ENCODE measurements at places on chromosomes 2 and 18.
A peak's percentile ranks its signal among the peaks of the same experiment; 100 is the strongest.

DNA sequence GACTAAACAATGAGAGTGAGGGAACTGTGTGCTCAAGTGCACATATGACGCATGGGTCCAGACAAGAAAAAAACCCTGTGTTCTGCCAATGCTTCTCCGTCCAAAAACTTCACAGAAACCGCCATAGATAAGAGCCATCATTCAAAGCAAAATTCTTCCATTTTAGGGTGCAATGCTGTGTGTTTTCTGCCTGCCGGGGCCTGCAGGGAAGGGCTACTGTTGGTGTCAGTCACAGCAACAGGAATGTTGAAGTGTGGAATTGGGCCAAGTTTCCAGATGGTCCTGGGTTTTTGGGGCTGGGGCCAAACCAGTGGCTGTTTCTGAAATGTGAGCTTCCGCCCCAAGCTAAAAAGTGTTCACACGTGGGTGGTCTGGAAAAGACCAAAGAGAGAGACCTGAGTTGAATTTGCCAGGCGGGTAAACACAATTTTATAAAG lies 677 bp upstream of the MC2R start:
- no peak for DNase-seq

- no peak for DNase-seq
These were observed 237.3 kb downstream of the PID1 start for GRCh38 chr2:229033816-229034215.

GRCh38 chr2:85266146-85267041 lies 61.4 kb downstream of the TGOLN2 start:
- peak; percentile 18 for DNase-seq

DNA sequence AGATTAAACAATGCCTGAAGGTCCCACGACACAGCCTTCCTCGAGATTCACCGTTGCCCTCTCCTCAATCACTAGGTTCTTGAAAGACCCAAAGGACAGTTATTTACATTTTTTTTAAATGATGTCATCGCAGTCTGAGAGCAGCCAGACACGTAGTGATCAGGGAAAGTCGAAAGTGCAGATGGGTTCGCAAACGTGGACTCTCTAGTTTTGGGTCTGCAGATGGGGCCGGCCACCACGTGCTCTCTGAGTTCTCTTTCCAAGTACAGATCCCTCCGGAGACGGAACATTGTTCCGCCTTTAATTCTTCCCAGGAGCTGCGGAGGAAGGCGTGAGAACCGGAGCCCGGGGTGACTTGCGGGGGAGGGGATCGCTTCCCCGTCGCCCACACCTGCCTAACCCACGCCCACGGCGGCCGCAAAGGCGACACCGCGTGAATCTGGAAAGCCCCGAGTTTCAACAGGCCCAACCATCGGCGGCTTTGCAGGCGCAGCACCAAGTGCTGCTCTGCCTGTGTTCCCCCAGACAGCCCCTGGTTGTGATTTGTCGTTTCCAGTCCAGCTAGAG lies 54.3 kb downstream of the PKDCC start:
- peak; percentile 74 for DNase-seq

DNA sequence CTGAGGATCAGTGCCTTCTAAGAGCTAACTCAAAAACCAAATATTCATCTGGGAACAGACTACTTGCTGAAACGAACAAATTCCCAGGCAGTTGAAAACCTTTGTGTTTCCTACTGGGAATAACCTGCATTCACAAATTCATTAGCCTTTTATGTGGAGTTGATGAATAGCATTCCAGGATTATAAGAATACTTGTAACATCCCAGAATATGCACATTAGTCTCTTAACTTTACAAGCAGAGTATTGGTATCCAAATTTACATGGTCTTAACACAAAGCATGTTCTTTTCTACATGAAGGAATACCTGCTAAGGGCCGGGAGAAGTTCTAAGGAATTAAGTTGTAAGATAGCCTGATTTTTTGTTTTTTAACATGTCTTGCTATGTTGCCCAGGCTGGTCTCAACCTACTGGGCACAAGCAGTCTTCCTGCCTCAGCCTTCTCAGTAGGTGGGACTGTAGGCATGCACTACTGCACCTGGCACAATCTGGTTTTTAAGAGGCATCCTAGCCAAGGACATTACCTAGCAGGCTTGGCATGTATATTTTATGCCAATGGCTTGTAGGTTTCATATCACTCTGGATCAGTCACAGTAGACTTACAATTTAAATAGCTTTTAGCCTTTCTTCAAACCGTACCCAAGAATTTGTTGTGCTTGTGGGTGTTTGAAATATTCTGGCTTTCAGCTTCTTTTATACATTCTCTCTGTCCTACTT lies 50.7 kb downstream of the MGAT5 start:
- DNase-seq = no peak

DNA sequence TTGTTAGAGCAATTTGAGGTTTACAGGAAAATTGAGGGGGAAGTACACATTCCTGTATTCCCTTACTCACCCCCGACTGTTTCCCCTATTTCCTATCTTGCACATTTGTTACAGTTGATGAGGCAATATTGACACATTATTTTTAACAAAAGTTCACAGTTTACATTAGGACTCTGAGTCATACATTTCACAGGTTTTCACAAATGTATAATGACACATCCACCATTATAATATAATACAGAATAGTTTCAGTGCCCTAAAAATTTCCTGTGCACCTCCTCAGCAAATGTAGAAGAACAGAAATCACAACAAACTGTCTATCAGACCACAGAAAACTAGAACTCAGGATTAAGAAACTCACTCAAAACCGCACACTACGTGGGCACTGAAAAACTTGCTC lies 160.6 kb upstream of the RMP24 start:
- no peak for DNase-seq

DNA sequence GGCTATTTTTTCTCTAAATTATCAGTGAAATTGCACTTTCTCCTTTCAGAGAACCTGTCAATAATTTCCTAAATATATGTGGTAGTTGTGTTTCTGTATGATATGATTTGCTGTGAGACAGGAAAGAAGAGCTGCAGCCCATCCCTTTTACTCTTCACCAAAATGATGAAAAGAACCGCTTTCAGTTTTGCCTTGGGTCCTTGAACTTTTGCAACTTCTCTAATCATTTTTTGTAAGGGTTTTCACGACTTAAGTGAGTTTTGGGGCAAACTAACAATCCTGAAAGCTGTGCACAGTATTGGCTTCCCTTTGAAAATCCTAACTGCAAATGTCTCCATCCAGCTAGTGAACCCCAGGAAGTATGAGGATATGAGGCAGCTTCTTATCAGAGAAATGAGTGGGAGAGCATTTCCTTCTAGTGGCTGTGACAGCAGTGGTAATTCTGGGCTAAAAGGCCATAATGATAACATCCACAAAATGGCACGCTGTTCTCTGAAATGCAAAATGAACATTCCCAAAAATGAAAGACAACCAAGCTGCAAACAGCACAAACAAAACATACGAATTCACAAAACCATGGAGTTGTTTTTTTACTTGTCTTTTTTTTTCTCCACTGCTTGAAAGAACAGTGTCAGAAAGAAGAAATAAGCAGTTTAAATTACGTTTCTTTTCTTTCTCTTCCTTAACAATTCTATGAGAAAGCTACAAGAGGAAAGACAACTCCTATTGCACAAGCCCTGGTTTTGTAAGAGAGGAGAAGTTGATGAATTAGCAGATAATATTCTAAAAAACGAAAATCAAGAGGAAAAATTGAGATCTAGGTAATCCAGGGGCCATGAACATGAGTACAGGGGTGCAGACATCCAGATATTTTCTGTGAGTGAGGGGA lies 1291.6 kb upstream of the ZEB2 start:
- DNase-seq = no peak

DNA sequence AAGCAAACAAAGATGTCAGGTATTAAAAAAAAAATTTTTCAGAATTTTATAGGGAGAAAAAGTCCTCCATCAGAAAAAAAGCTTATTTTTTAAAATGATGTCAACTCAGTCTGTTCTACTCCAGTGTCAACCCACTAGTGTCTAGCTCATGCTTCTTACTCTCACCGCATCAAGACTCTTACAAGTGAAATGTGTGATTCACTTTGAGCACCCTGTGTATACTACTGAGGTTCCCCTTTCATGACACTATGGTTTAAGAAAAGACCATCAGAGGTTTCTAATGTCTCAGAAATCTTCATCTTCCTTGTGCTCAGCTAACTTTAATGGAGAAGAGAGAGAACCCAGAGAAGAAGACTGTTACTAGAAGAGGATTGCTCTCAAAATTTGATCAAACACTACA lies 43.4 kb downstream of the FEZ2 start:
- no peak for DNase-seq

- no peak for DNase-seq
These were observed 214.7 kb downstream of the FBXO15 start for GRCh38 chr18:73932976-73933375.

DNA sequence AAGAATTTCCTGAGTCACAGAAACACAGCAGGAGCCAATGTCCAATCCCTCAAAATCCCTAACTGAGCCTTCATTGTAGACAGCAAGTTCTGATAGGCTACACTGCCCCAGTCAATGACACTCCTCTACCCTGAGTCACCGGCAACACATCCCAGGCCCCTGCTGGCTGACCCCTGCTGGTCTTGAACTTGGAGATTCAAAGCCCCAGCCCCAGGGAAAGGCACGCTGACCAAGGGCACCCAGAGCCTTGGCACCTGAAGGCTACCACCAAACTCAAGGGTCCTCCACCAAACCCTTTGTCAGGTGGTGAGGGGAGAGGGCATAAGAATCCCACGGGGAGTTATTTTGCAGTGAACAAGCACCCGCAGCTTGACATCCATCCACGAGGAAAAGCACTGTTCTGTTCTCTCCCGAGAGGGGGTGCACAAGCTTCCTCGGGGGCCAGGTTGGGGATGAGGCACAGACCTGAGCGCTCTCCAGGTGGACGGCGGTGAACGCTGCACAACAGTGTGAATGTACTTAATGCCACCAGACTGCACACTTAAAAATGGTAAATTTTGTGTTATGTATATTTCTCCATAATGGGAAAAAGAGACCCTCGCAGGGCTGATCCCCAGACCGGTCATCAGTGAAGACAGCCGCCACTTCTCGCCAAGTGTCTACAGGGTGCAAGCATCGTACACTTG lies 46.9 kb downstream of the TFCP2L1 start:
- DNase-seq = no peak

GRCh38 chr2:180540761-180541160 lies 439.6 kb upstream of the UBE2E3 start:
- DNase-seq = no peak

- DNase-seq = no peak
These were observed 1.9 kb downstream of the ACTR1B start for GRCh38 chr2:97661927-97662326.

DNA sequence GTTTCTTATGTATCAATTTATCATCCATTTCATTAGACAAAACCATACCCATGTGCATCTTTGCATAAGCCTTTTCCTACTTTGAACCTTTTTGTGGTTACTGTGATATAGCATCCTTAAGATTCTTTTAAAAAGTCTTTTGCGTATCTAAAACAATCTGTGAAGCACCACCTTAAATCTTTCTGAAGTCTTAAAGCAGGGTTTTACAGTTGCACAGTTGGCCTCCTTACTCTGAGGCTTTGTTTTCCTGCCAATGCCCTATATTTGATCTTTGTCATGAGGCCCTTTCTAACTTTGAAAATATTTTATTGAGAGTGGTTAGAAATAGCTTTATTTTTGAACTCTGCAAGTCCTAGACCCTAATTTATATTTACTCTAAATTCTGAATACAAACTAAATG lies 163.4 kb upstream of the MAP3K20 start:
- DNase-seq = no peak

DNA sequence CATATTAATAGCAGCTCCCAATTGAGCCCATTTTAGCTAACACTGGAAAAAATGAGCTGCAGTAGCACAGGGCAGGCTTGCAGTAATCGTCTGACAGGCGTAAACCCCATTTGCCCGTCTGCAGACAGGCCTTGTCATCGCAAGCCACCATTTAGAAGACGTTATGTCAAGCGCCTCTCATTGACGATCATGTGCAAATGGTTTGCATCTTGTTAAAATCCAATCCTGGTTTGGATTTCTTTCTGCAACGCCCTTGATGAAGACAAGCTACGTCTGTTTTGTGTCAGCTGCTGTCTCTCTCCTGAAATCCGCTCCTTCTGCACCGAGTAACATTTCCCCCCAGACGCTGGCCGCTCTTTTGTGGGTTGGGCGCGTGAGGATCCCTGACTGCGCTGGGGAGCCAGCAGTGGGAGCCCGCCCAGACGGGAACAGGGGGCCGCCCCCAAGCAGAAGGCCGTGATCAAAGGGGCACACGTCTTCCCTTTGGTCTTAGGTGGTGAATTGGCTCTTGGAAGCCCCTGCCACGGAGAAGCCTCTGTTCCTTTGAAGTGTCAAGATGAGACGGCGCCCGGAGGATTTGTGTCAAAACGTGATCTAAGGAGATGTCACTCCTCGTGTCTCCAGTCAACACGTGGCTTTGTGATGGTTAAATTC lies 84.2 kb upstream of the GPC1 start:
- no peak for DNase-seq

GRCh38 chr2:137522620-137523011 lies 441.7 kb upstream of the HNMT start:
- no peak for DNase-seq

- no peak for DNase-seq
These were observed 801.3 kb downstream of the ERBB4 start for GRCh38 chr2:211737282-211737681.

GRCh38 chr2:205193125-205193835 lies 489.0 kb upstream of the NRP2 start:
- DNase-seq = no peak

- no peak for DNase-seq
These were observed 320.1 kb downstream of the ALK start for GRCh38 chr2:29601321-29601720.

DNA sequence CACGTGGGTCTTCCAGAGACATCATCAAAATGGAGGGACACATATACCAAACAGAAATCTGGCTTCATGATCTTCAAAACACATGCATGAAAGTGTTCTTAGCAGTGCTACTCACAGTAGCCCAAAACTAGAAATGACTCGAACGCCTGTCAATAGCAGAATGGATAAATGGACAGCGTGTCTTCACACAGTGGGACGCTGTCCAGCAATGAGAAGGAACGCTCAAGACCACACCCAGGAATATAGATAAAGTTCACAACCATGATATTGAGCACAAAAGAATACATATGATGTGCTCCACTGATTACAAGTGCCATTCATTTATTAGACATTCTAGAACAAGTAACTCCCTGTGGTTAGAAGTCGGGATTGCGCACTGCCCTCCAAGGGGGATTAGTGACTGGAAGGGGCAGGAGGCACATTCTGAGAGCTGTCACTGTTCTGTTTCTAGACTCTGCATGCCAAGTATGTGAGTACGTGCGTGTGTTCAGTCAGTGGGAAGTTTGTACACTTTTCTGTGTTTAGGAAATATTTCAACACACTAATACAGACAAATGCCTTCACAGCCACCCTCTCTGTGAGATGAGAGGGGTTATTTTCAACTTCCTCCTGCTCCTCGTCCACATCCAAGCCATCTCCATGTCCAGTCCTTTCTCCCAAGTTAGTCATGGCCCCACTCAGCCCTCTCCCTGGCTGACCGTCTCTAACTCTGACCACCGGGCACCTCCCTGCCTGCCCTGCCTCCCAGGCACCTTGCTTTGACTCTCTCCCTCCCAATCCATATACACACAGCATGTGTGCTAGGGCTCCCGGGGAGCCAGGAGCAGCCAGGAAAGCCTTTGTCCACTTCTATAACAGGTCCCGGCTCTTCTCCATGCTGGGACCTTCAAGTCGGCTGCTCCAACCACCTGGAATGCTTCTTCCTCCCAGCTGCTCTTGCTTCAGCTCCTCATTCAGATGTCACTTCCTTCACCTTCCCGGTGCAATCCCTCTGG lies 26.9 kb upstream of the TNS1 start:
- DNase-seq = no peak
